ENCODE measurements at places on chromosomes 12 and 14.

DNA sequence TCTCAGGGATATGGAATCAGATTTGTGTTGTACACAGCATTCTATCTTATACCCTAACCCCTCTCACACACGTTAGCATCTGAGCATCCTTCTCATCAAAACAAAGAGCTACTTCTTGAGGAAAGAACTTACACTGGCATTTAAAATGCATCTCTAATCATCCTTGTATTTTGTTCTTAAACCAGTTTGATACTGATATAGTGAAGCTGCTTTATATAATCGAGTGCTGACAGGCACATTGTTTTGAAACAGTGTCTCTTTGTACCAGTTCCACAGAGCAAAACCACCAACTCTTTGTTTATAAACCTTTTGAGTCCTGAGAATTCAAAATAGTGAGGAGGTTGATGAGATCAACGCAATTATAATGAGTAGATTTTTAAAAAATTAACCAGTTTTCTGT, 8.8 kb downstream of the GPR33 start:
- DNase-seq: no peak

GRCh38 chr14:95123891-95124579, 33.3 kb downstream of the DICER1 start:
- no peak for DNase-seq

GRCh38 chr12:97639702-97640101, 177.1 kb downstream of the RMST start:
- no peak for DNase-seq

DNA sequence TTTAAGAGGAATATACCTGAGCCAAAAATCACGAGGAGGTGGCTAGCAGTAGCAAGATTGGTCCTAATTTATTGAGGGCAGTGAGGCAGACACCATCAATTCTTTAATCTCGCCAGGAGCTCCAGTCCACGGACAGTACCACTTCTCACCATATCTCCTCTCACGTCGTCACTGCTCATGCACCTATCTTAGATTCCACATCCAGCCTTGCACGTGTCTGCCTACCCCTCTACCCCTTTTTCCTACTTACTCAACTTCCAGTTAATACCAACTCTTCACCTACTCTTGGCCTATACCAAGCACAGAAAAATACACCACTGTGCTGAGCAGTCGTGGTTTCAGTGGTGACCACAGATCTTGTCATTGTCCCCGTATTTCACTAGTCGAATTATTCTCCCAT, 246.1 kb downstream of the DPF3 start:
- DNase-seq: no peak

GRCh38 chr14:75628816-75629215, 31.9 kb downstream of the ERG28 start:
- no peak for DNase-seq

GRCh38 chr14:72754949-72755348, 139.0 kb downstream of the DPF3 start:
- DNase-seq: no peak

GRCh38 chr14:59273737-59274136, 85.3 kb downstream of the DAAM1 start:
- no peak for DNase-seq

GRCh38 chr12:132948146-132949066, 7.7 kb downstream of the ZNF605 start:
- DNase-seq: no peak

DNA sequence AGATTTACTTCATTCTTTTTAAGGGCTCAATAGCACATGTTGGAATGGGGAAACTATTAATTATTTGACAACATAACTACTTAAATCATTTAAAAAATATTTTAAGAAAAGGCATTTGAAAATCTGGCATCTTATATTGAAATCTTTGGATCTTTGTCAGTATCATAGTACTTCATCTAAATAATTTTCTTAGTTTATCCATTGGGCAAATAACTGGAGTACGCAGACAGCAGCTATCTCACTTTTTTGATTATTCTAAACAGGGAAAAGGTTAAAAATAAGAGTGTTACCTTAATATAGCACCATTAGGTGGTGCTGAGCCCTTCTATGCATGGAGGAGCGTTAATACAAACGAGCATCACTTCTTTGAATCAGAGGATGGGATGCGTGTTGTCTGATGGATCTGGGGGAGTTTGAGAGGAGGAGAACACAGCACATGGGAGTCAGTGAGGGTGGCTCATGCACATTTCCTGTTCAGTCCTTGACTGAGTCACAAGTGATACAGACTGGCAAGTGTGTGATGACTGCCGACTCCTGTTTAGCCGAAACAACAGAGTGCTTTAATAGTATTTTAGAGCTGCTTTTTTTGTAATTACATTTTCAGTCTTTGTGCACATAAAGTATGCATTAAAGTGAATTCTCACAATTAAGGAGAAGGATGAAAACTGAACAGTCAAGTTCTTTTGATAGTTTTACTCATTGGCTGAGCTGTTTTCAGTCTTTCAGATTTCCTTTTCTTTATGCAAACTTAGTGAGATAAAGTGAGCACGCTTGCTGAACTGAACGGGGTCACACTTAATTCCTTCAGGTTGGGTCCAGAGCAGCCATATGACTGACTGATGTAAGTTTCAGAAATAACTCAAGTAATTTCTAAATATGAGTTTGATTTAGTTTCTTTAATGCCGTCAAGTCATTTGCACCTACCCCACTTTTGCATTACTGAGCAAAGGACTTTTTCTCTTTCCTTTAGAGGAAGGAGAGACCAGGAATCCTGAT, 92.7 kb downstream of the DIP2B start:
- DNase-seq: no peak

GRCh38 chr14:91418387-91419043, 895 bp upstream of the CCDC88C start:
- no peak for DNase-seq
